ENCODE measurements at places on chromosomes 6 and 20. TPM values are rescaled to one million over a fixed set of nuclear protein-coding genes. Genes with fewer than 3 reads are reported as not detected.

PRICKLE4 gene
- total RNA-seq = 4.5 TPM

INSM1 gene
- total RNA-seq = not detected

BPIFA1 gene
- total RNA-seq = not detected

MRPL14 gene
- 46.9 TPM for total RNA-seq

HLA-DQB1 gene
- total RNA-seq = 9.8 TPM

DNA sequence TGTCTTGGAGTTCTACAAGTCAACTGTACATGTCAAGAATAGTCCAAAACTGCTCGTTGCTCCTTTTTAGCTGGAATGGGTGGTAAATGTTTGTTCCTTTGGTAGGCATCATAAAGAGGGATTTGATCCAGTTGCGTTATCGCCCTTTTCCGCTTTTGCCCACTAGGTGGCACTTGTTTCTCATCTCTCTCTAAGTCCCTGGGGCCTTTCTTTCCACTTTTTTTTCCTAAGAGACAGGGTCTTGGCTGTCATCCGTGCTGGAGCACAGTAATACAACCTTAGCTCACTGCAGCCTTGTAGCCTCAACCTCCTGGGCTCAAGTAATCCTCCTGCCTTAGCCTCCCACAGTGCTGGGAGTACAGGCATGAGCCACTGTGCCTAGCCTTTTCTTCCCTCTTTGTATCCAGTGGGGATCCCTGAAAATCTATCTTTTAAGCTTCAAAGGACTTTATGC, 20.7 kb downstream of the GTPBP2 start:
- H3K36me3 ChIP-seq = peaks cover 21% of the 10 kb centered on the region
- H3K4me1 ChIP-seq = peaks cover 2% of the 10 kb centered on the region
- no peak overlapping the region for H3K27ac ChIP-seq
- H3K27me3 ChIP-seq = no peaks in the 10 kb centered on the region

- DNase-seq = no peak
- peaks cover 3% of the 10 kb centered on the region for H3K36me3 ChIP-seq
- H3K27ac ChIP-seq = no peak overlapping the region
- peaks cover 7% of the 10 kb centered on the region for H3K4me1 ChIP-seq
- no peaks in the 10 kb centered on the region for H3K27me3 ChIP-seq
Measured at GRCh38 chr20:18750735-18751134, 62.8 kb upstream of the SCP2D1 start.

- H3K27me3 ChIP-seq = no peaks in the 10 kb centered on the region
- peak overlapping the region; percentile 21 for H3K27ac ChIP-seq
- peaks cover 6% of the 10 kb centered on the region for H3K36me3 ChIP-seq
- peaks cover 15% of the 10 kb centered on the region for H3K4me1 ChIP-seq
- H3K4me3 ChIP-seq = no peak overlapping the region
Measured at GRCh38 chr6:17700421-17701416, 6.0 kb downstream of the NUP153 start.

- H3K4me3 ChIP-seq = no peak overlapping the region
- H3K27me3 ChIP-seq = peaks cover 3% of the 10 kb centered on the region
- no peak overlapping the region for H3K27ac ChIP-seq
Measured at GRCh38 chr6:31180500-31180899, 10.0 kb upstream of the POU5F1 start.

GRCh38 chr6:138824482-138825144, 28.7 kb downstream of the ECT2L start:
- H3K4me1 ChIP-seq = peaks cover 10% of the 10 kb centered on the region
- no peak for DNase-seq
- H3K27ac ChIP-seq = no peak overlapping the region
- H3K4me3 ChIP-seq = no peak overlapping the region

DNA sequence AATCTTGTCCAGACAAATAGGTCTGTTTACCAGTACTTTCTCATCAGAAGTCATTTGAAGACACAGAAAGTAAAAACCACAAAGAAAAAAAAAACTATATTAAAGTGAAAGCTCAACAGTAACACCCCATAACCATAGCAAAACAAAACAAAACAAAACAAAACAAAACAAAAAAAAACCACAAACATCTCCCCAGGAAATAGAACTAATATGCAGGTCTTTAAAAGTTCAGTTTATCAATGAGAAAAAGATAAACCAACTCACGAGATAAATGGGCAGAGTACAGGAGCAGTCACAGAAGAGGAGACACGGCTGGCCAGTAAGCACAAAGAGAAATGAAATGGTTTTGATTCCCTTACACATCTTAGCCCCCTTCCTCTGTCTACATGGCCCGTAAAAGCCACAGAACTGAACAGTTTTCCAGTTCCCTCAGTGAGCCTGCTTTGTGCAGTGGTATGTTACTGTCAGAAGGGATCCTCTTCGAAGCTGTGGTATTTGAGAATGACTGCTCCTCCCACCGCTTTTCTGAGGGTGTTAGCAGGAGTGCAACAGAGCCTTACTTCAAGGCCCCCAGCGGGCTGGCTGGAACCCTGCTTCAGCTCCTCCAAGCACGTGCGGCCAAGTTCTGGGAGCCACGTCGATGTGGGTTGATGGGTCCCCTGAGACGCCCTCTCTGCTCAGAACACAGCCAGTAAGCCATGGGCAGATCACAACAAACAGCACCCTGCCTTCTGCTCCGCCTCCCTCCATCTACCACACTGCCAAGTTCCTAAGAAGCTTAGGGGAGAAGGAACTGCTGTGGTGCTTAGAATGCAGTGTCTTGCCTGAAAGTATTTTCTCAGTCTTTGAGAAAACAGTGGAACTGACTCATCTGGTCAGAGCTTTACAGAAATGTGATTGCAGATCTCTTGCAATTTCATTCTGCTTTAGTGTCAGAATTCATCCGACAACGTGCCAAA, 14.0 kb downstream of the UST start:
- H3K36me3 ChIP-seq = peaks cover 12% of the 10 kb centered on the region
- no peak for DNase-seq
- no peaks in the 10 kb centered on the region for H3K27me3 ChIP-seq
- peak overlapping the region; percentile 20 for H3K4me3 ChIP-seq

GRCh38 chr6:32096087-32096393, 13.1 kb downstream of the TNXB start:
- H3K27ac ChIP-seq = no peak overlapping the region
- H3K27me3 ChIP-seq = peaks cover 6% of the 10 kb centered on the region
- no peak overlapping the region for H3K4me3 ChIP-seq

GRCh38 chr6:163329991-163330390, 84.5 kb upstream of the QKI start:
- H3K36me3 ChIP-seq = no peaks in the 10 kb centered on the region
- H3K4me1 ChIP-seq = peaks cover 3% of the 10 kb centered on the region
- no peaks in the 10 kb centered on the region for H3K27me3 ChIP-seq
- no peak overlapping the region for H3K27ac ChIP-seq
- DNase-seq = no peak

- H3K4me1 ChIP-seq = peaks cover 18% of the 10 kb centered on the region
- no peaks in the 10 kb centered on the region for H3K27me3 ChIP-seq
- peak overlapping the region; percentile 61 for H3K4me3 ChIP-seq
- H3K36me3 ChIP-seq = no peaks in the 10 kb centered on the region
- no peak for DNase-seq
Measured at GRCh38 chr6:55277646-55278045, 49.6 kb upstream of the GFRAL start.

GRCh38 chr20:24746351-24746685, 202.8 kb upstream of the CST7 start:
- H3K27me3 ChIP-seq = no peaks in the 10 kb centered on the region
- no peaks in the 10 kb centered on the region for H3K36me3 ChIP-seq
- no peak for DNase-seq
- no peak overlapping the region for H3K27ac ChIP-seq
- no peaks in the 10 kb centered on the region for H3K4me1 ChIP-seq
- no peak overlapping the region for H3K4me3 ChIP-seq

DNA sequence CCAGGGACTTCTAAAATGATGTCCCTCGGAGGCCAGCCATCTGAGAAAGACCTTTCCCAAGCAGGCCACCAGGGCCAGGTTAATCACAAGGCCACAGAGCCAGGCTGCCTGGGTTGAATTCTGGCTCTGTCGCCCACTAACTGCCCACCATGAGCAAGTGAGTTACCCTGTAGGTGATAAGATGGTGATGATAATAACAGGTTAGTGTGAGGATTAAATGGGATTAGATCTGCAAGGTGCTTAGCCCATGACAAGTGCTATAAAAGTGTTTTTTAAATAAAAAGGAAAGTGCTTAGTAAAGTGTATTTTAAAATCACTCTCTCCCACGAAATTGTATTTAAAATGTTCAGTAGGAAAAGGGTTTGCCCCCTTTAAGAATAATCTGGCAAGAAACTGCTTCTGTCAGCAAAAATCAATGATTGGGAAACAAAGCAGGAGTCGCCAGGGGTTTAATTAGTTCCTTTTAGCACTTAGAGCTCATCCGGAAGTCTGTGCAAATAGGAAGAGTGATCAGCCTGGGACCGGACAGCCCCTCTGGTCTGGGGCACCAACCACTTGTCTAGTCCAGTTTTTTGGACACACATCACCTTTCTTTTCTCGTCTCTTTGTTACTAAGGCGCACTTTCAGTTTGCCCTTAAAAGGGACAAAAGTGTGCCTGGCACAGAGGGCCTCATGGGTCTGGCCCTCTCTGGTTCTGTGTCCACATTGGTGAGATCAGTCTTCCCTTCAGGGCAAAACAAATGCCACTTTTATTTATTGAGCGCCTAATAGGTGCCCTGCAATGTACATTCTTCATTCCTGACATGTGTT, 150.4 kb downstream of the GRM4 start:
- H3K36me3 ChIP-seq = no peaks in the 10 kb centered on the region
- no peak for DNase-seq
- H3K4me1 ChIP-seq = no peaks in the 10 kb centered on the region
- no peak overlapping the region for H3K4me3 ChIP-seq

DNA sequence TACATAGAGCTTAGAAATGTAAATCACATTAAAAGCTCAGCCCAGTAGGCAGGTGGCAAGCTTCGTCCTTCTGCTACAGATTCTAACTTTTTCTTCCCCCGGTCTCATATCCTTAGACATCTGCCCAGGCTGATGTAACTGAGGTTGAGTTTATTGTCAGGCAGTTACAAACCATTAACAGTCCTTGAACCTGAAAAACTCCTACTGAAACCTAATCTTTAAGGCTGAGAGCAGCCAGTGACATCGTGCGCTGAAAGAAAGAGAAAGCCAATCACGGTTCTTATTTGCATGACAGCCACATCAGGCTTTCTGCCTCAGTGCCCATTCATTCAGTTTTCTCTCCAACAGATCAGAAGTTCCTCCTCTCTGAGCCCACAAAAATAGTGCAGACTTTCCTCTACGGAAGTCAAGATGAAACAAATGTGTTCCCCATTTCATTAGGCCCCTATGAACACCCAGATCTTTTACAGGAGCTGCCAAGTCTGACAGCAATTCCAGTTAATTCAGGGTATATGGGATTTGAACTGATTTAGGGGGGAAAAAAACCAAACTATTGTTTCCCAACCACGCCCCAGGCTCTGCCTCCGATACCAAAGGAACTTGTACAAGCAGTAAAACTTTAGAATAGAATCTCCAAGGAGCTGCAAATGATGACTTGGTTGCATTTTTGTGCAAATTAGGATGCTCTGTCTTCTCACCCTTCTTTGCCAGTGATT, at the start of gene NHSL1:
NHSL1 (minus strand) TSS at position 192 of the 716 bp plus-strand sequence. CDS start 204 bp downstream, outside the sequence.
- peaks cover 8% of the 10 kb centered on the region for H3K36me3 ChIP-seq
- H3K27ac ChIP-seq = peak within 1 kb of the TSS; percentile 91
- no peaks in the 10 kb centered on the region for H3K27me3 ChIP-seq
- no peak for DNase-seq

- H3K4me1 ChIP-seq = no peaks in the 10 kb centered on the region
- H3K4me3 ChIP-seq = no peak overlapping the region
- H3K36me3 ChIP-seq = no peaks in the 10 kb centered on the region
- no peak overlapping the region for H3K27ac ChIP-seq
- peaks cover 12% of the 10 kb centered on the region for H3K27me3 ChIP-seq
Measured at GRCh38 chr20:23584434-23585199, 16.3 kb upstream of the CST9L start.

DNA sequence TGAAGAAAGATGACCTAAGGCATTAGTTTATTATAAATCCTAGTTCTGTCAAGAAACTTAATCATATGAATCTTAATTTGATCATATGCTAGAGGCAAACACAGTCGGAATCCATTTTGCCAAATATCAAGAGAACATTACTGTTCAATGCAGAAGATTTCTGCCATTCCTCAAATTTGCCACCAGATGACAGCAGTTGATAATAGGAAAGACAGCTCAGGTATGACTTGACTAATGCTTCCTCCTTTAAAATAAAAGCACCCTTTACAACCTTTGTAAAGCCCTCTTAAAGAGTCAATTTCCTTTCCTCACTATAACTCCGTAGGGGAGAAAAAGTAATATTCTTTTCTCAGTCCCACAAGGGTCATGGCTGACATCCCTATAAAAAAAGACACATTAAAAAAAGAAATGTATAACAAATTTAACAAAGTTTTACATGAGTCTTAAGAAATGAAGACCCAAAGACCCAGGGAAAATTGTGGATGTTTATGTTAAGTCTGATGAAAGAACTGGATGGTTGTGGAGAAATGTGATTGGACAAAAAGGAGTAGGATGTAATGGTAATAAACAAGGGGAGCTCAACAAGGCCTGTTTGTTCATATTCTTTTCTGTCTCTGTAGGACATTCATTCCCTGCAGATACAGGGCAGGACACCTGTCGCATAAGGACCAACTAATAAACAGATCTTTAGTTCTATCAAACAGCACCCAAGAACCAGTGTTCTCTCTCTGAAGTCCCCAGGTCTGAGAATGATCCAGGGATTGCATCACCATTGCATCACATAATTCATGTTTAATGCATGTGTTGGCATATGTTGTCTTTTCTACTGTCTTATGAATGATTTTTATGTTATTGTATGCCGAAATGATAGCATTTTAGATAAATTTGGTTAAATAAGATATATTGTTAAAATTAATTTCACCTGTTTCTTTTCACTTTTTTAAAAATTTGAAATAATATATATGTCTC, 23.0 kb upstream of the IL17A start:
- no peaks in the 10 kb centered on the region for H3K4me1 ChIP-seq
- H3K27ac ChIP-seq = no peak overlapping the region
- H3K36me3 ChIP-seq = no peaks in the 10 kb centered on the region
- H3K27me3 ChIP-seq = peaks cover 21% of the 10 kb centered on the region

GRCh38 chr6:75446241-75446880, 47.2 kb downstream of the FILIP1 start:
- H3K4me3 ChIP-seq = no peak overlapping the region
- H3K27ac ChIP-seq = no peak overlapping the region
- H3K36me3 ChIP-seq = no peaks in the 10 kb centered on the region

DNA sequence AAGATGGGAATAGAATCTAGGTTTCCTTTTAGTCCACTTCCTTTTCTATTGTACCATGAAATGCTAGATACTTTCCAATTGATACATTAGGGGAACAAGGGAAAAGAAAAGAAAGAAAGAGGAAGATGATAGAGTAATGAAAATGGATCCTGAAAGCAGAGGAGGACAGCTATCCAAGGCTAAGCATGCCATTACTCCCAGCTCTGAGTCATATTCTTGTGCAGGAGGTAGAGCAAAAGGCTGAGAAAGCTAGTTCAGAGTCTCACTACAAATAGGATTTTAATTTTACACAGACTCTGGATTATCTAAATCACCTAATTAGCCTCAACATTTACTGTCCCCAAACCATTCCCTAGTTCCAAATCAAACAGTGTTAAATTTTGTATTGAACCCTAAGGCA, 23.6 kb downstream of the RWDD2A start:
- no peaks in the 10 kb centered on the region for H3K27me3 ChIP-seq
- no peak overlapping the region for H3K27ac ChIP-seq
- H3K4me3 ChIP-seq = no peak overlapping the region

Data from mesothelial cell of epicardium (in vitro differentiated cells).